Activated naive CD4-positive, alpha-beta T cell (primary cell): ENCODE measurements at places on chromosomes 7 and 10.

DNA sequence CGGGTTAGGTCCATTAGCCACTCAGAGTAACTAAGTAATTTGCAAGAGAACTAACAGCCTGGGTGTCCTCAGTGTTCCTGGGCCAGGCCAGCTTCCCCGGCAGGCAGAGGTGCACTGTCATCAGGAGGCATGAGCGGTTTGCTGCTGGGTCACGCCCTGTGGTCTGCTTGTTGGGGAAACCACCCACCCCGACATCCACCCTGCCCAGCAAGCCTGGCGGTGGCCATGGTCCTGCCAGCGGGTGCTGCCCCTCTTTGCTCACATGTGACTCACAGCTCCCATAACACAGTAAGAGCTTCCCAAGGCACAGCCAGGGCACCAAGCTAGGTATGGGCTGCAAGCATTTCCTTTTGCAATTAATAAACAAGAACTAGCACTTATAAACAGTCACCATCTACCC lies 75.9 kb downstream of the RGS10 start:
- DNase-seq = no peak

- no peak for DNase-seq
These were observed 107.8 kb downstream of the RAB18 start for GRCh38 chr10:27611744-27612550.

GRCh38 chr7:41492603-41493002 lies 210.3 kb downstream of the INHBA start:
- no peak for DNase-seq

GRCh38 chr10:113319479-113319878 lies 233.4 kb upstream of the HABP2 start:
- DNase-seq = no peak
